ENCODE measurements at places on chromosomes 5 and 9.

DNA sequence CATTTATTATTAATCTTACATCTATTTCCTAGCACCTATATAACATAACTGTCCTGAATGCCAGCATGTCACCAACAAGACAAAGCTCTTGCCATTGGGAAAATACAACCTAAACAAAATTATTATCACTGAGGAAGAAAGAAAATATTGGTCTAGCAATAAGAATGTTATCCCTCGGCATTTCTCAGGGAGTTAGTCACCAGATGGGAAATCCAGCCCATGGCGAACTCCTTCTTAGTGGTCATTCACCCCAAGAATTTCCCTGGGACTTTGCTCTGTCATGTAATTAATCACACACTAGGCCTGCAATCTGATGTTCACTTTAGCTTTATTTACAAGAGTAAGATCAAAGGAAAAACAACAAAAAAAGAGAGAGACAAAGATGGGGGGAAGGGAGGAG is 56.1 kb upstream of the TAS2R1 start:
- no peak overlapping the region for H3K4me3 ChIP-seq
- no peak overlapping the region for H3K27ac ChIP-seq
- H3K27me3 ChIP-seq: no peaks in the 10 kb centered on the region
- no peaks in the 10 kb centered on the region for H3K36me3 ChIP-seq
- H3K4me1 ChIP-seq: no peaks in the 10 kb centered on the region
- DNase-seq: no peak

DNA sequence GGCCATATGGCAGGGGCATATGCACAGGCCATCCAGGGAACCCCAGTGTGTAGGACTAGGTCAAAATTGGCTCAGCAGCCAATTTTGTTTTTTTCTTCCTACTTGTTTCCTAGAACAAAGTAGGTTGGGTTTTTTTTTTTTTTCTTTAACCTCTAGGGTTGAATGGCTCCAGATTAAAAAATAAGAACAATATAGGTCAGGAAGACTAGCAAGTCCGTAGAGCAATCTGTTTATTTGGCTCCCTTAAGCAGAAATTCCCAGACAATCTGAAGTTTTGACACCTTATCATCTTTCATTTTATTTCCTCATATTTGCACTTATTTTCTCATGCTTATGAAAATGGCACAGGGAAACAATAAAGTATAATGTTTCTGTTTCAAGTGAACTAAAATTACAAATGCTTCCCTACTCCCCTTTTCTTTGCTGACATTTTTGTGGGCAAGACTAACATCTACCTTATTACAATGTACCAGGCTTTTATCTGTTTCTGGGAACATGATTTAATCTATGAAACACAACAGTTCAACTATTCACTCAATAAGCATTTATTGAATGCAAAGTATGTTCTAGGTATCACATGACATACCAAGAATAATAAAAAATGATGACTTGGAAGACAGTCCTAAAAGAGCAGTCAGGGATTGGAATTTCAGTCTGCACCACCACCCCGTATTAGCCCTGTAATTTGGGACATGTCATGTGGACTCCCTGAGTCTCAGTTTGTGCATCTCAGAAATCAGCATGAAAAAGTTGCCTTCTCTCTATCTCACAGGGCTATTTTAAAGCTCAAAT is 30.5 kb downstream of the TLR4 start:
- H3K27ac ChIP-seq: no peak overlapping the region
- DNase-seq: no peak
- no peaks in the 10 kb centered on the region for H3K4me1 ChIP-seq
- peaks cover 28% of the 10 kb centered on the region for H3K27me3 ChIP-seq

DNA sequence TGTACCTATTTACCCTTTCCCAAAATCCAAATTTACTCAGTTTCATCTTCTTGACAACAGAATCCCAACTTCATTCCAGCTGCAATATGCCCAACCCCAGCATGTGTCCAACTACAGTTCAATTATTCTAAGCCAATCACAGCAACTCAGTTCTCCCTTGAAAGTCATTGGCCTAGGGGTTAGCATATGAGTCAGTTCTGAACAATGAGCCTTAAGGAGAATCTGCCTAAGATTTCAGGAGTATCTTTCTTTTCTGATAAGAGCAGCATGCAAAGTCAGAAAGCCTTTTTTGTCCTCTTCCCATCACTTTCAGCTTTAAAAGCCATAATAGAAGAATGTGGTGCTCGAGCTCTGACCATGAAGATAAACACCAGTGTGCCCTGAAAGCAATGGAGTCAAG is 44.4 kb upstream of the RASGRF2 start:
- H3K36me3 ChIP-seq: peaks cover 4% of the 10 kb centered on the region
- peaks cover 9% of the 10 kb centered on the region for H3K4me1 ChIP-seq
- DNase-seq: no peak

GRCh38 chr5:180046656-180047055 is 24.9 kb downstream of the RNF130 start:
- no peak overlapping the region for H3K27ac ChIP-seq
- H3K4me3 ChIP-seq: no peak overlapping the region
- DNase-seq: no peak
- H3K27me3 ChIP-seq: no peaks in the 10 kb centered on the region

DNA sequence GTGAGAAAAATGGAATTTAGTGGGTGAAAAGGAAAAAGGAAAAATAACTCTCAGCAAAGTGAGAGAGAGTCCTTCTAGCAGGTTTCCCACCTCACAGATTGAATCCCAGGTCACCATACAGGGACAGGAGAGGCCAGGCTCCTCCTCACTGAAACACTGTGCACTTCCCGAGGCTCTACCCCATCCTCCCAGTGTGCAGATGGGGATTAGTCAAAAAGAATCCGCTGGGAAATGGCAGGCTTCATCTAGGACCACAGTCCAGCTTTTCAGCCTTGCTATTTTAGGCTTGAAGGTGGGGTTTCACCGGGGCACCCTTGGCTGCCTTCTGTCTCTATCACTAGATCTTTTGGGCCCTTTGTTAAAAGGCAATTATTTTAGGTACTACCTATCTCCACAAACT is 47.8 kb downstream of the YIPF5 start:
- DNase-seq: no peak
- no peaks in the 10 kb centered on the region for H3K27me3 ChIP-seq
- H3K4me1 ChIP-seq: no peaks in the 10 kb centered on the region
- H3K4me3 ChIP-seq: no peak overlapping the region
- H3K36me3 ChIP-seq: no peaks in the 10 kb centered on the region

- no peak overlapping the region for H3K27ac ChIP-seq
- H3K4me3 ChIP-seq: peak overlapping the region; percentile 59
- no peak for DNase-seq
- peaks cover 13% of the 10 kb centered on the region for H3K4me1 ChIP-seq
- peaks cover 3% of the 10 kb centered on the region for H3K36me3 ChIP-seq
Measured at GRCh38 chr5:78647838-78648358, 674 bp downstream of the LHFPL2 start.

GRCh38 chr5:173832386-173832785 is 55.8 kb upstream of the CPEB4 start:
- no peaks in the 10 kb centered on the region for H3K27me3 ChIP-seq
- H3K27ac ChIP-seq: no peak overlapping the region
- H3K36me3 ChIP-seq: no peaks in the 10 kb centered on the region
- H3K4me3 ChIP-seq: no peak overlapping the region

DNA sequence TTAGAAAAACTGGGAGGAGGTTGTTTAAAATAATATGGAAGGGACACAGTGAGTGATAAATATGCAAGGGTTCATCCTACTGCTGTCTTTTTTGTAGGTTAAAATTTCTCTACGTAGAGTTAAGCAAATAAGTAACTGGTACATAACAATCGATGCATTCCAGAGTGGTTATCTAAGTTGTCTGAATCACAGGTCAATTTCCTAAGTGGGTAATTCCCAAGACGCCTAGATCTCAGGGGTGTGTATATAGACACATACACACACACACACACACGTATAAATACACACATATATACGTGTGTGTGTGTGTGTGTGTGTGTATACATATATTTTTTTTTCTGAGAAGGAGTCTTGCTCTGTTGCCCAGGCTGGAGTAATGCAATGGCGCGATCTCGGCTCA is 22.3 kb downstream of the CAAP1 start:
- DNase-seq: no peak
- H3K4me3 ChIP-seq: no peak overlapping the region
- H3K27me3 ChIP-seq: no peaks in the 10 kb centered on the region
- H3K36me3 ChIP-seq: peaks cover 6% of the 10 kb centered on the region

DNA sequence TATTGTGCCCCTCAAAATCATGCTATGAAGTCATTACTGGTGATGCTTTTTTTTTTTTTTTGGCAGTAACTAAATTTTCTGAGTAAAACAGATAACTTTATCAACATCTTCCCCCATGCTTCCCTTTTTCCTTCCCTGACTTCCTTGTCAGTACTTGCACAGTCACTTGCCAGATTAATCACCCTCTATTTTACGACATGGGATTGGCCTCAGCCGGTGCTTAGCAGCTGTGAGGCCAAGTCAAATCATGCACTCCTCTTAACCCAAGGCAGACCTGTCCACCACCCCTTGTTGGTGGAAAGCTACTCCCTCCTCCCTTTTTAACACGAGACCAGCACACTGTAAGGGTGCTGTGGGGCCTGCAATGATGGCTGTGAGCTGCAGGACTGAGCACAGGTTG is 118.0 kb upstream of the OTULINL start:
- no peak overlapping the region for H3K4me3 ChIP-seq
- H3K36me3 ChIP-seq: no peaks in the 10 kb centered on the region
- DNase-seq: no peak
- H3K4me1 ChIP-seq: no peaks in the 10 kb centered on the region

DNA sequence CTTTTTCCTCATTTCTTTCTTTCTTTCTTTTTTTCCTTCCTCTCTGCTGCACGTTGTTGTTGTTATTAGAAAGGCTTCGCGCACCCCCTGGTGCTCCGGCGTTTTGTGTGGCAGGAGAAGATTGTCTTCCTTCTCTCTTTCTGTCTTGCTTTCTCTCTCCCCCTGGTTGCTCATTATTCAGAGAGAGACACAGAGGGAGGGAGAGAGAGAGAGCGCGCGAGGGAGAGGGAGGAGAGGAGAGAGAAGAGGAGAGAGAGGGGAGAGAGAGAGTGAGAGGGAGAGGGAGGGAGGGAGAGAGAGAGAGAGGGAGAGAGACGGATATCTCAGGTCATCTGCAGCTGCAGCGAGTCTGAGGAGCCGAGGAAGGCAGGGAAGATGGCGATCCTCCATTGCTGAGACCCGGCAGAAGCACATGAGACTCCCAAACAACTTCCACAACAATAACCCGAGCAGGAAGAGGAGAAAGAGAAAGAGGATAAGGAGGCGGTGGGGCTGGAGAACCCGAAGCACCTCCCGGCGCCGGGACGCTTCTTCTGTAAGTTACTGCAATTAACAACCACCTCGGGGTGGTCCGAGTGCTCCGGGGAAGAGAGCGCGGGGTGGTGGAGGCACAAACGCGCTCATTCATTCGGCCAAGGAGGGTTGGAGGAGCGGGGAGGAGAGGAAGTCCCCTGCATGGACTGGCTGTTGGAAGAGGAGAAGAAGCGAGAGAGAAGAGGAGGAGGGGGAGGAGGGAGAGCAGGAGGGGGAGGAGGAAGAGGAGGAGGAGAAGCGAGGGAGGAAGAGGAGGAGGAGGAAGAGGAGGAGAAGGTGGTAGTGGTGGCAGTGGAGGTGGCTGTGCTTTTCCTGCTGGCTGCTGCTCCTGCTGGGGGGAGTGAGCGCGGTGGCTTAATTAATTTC is at the start of gene ZNF462:
Gene ZNF462, plus strand, starts transcription at position 346 of the 900 bp plus-strand sequence. CDS start 60,218 bp downstream, outside the sequence.
- DNase-seq: no peak
- peaks cover 66% of the 10 kb centered on the region for H3K27me3 ChIP-seq
- H3K4me3 ChIP-seq: peak within 1 kb of the TSS; percentile 56
- peaks cover 14% of the 10 kb centered on the region for H3K36me3 ChIP-seq

- no peaks in the 10 kb centered on the region for H3K27me3 ChIP-seq
- peaks cover 24% of the 10 kb centered on the region for H3K4me1 ChIP-seq
- DNase-seq: no peak
- no peak overlapping the region for H3K4me3 ChIP-seq
Measured at GRCh38 chr9:37424686-37425297, 2.3 kb downstream of the GRHPR start.

- peaks cover 10% of the 10 kb centered on the region for H3K27me3 ChIP-seq
- no peak overlapping the region for H3K4me3 ChIP-seq
Measured at GRCh38 chr5:175248416-175248905, 195.5 kb downstream of the DRD1 start.

- no peaks in the 10 kb centered on the region for H3K4me1 ChIP-seq
- no peak overlapping the region for H3K4me3 ChIP-seq
- no peaks in the 10 kb centered on the region for H3K36me3 ChIP-seq
- no peaks in the 10 kb centered on the region for H3K27me3 ChIP-seq
- H3K27ac ChIP-seq: no peak overlapping the region
Measured at GRCh38 chr5:123809594-123810221, 297.7 kb downstream of the CSNK1G3 start.

DNA sequence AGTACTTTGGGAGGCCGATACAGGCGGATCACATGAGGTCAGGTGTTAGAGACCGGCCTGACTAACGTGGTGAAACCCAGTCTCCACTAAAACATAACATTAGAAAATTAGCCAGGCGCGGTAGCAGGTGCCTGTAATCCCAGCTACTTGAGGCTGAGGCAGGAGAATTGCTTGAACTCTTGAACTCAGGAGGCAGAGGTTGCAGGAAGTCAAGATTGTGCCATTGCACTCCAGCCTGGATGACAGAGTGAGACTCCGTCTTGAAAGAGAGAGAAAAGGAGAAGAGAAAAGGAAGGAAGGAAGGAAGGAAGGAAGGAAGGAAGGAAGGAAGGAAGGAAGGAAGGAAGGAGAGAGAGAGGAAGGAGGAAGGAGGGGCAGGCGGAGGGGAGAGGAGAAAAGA is 45.1 kb downstream of the MYO10 start:
- no peak overlapping the region for H3K4me3 ChIP-seq
- DNase-seq: no peak
- no peaks in the 10 kb centered on the region for H3K36me3 ChIP-seq

DNA sequence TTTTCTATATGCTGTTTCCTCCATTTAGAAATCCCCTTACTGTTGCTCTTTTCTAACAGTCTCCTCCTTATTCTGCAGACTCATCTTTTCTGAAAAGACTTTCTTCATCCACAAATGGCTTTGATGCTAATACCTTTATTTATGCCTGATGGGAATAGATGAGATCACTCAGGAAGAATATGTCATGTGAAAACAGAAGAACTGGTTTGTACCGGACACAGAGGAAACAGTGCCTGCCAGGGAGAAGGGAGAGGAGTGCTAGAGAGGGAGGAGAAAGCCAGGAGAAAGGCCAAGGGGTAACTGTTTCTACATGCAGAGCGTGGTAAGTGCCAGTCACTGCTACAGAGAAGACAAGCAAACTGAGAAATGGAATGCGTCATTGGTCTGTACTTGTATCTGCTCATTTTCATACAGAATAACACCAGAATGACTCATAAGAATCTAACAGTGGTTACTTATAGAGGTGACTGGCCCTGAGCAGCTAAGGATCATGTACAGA is 45.9 kb upstream of the PJA2 start:
- peak overlapping the region; percentile 21 for H3K27ac ChIP-seq
- no peaks in the 10 kb centered on the region for H3K36me3 ChIP-seq
- H3K27me3 ChIP-seq: peaks cover 7% of the 10 kb centered on the region
- peaks cover 10% of the 10 kb centered on the region for H3K4me1 ChIP-seq

GRCh38 chr5:137607771-137608170 is 108.6 kb upstream of the SPOCK1 start:
- H3K36me3 ChIP-seq: no peaks in the 10 kb centered on the region
- peaks cover 52% of the 10 kb centered on the region for H3K27me3 ChIP-seq
- DNase-seq: no peak

DNA sequence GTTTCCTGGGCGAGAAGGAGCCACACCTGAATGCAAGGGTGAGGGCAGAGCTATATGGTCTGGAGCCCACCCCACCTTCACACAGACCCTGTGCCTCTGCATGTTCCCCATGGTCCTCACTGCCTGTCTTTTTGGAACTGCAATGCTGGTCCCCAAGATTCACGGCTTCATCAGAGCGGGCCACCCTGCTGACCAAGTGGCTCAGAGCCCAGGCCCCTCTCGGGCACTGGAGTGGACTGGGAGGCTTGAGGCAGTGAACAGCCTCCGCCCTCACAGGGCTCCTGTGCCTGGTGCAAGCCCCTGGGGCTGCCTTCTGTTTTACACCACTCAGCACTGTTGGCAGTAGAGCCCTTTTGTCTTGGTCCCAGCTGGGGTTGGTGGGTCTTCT is 143.2 kb downstream of the CACNA1B start:
- H3K36me3 ChIP-seq: no peaks in the 10 kb centered on the region
- no peaks in the 10 kb centered on the region for H3K4me1 ChIP-seq
- no peak overlapping the region for H3K27ac ChIP-seq
- peaks cover 20% of the 10 kb centered on the region for H3K27me3 ChIP-seq

Measured in activated CD4-positive, alpha-beta memory T cell treated with anti-CD3 and anti-CD28 coated beads, Interleukin-2, amount 10 ng/mL, durations not matched to agents 7 days and 5 days (primary cell).